Astrocyte (in vitro differentiated cells and primary cell): ENCODE measurements at places on chromosomes 7 and 10. TPM values are rescaled to one million over a fixed set of nuclear protein-coding genes. Genes with fewer than 3 reads are reported as not detected.

DNA sequence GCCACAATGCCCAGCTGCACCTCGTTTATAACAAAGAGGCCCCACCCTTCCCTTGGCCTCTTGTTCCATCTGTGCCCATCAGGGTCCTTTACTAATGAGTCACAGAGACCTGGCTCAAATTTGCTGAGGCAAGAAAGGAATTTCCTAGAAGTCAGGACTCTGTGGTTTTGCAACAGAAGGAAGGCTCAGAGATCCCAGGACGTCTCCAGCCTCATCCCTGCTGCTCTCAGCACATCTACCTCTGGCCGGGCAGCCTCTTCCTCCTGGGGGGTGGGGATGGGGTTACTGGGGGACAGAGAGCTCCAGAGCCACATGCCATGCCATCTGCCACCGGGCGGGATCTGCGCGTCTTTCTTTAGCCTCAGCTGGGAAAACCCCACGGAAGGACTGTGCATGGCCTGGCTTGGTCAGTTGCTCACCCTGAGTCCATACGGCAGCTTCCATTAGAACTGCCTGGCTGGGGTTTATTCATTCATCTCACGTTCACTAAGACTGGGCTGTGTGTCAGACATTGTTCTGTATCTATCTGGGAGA, 41.9 kb upstream of the PSMG3 start:
- no peak overlapping the region for H3K4me3 ChIP-seq
- H3K4me1 ChIP-seq = peaks cover 7% of the 10 kb centered on the region
- peak; percentile 92 for DNase-seq

- H3K36me3 ChIP-seq = no peaks in the 10 kb centered on the region
- no peaks in the 10 kb centered on the region for H3K27me3 ChIP-seq
- H3K4me3 ChIP-seq = no peak overlapping the region
- no peak overlapping the region for H3K27ac ChIP-seq
- DNase-seq = peak; percentile 23
- H3K4me1 ChIP-seq = no peaks in the 10 kb centered on the region
These were observed 220.2 kb downstream of the DGKI start for GRCh38 chr7:137626469-137627067.

- peaks cover 7% of the 10 kb centered on the region for H3K27me3 ChIP-seq
- no peak overlapping the region for H3K4me3 ChIP-seq
- no peak for DNase-seq
- no peaks in the 10 kb centered on the region for H3K4me1 ChIP-seq
- no peaks in the 10 kb centered on the region for H3K36me3 ChIP-seq
These were observed 100.2 kb downstream of the MICALL2 start for GRCh38 chr7:1359051-1359400.

DNA sequence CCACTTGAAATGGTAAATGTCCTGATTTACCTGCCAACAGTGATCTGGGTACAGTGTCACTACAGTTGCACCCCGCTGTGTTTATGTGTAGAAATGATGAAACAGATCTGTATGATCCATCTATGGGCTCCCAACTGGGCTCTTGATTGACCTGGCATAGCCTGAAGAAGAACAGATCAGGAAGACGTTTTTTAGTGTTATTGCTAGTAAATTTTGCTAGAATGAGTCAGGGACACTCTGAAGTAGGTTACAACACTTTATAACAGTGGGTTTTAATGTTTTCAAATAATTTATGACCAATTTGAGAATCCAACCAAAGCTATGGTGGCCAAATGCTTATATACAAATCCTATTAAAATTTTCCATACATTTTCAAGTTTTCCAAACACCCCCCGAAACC, 110.3 kb downstream of the DKK1 start:
- no peaks in the 10 kb centered on the region for H3K4me1 ChIP-seq
- H3K27ac ChIP-seq = no peak overlapping the region
- no peak for DNase-seq
- H3K36me3 ChIP-seq = no peaks in the 10 kb centered on the region
- H3K27me3 ChIP-seq = no peaks in the 10 kb centered on the region

Gene CALY
- total RNA-seq = 0.77 and 1.1 TPM in 2 replicates

DNA sequence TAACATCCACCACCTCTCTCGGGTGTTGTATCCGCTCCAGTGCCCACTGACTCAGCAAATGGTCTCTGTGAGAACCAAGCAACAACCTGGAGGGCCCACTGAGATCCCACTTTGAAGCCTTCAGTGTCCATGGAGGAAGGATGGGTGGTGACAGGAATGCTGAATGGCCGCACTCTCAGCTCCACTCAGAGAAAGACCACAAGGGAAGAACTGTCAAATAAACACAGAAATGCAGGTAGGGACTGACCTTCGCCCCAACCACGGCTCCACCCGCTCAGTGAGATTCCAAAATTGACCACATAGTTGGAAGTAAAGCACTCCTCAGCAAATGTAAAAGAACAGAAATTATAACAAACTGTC, 65.8 kb downstream of the VIPR2 start:
- H3K4me3 ChIP-seq = no peak overlapping the region
- no peak for DNase-seq
- no peaks in the 10 kb centered on the region for H3K4me1 ChIP-seq

DNA sequence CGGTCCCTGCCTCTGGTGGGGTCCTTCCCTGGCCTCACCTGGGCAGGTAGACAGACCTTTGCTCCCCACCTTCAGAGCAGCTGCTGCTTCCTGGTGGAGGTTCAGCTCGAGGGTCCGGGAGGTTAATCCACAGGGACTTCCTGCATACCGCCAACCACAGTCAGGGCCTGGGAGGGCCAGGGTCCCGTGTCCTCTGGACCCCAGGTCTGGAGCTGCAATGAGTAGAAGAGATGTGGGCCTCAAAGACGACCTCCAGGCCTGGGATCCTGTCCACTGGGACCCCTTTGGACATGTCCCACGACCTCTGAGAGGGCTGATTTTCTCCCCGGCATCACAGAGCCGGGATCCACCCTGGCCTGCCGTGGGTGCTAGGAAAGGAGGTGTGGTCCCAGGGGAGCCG, 223.3 kb upstream of the TCERG1L start:
- H3K4me1 ChIP-seq = no peaks in the 10 kb centered on the region
- no peak overlapping the region for H3K4me3 ChIP-seq
- no peaks in the 10 kb centered on the region for H3K36me3 ChIP-seq

Gene CDC14C
- total RNA-seq = 0.14 and 0.17 TPM in 2 replicates

GRCh38 chr7:158603773-158604755, 16.4 kb upstream of the PTPRN2 start:
- no peaks in the 10 kb centered on the region for H3K27me3 ChIP-seq
- no peak overlapping the region for H3K27ac ChIP-seq
- DNase-seq = no peak
- H3K36me3 ChIP-seq = no peaks in the 10 kb centered on the region

DNA sequence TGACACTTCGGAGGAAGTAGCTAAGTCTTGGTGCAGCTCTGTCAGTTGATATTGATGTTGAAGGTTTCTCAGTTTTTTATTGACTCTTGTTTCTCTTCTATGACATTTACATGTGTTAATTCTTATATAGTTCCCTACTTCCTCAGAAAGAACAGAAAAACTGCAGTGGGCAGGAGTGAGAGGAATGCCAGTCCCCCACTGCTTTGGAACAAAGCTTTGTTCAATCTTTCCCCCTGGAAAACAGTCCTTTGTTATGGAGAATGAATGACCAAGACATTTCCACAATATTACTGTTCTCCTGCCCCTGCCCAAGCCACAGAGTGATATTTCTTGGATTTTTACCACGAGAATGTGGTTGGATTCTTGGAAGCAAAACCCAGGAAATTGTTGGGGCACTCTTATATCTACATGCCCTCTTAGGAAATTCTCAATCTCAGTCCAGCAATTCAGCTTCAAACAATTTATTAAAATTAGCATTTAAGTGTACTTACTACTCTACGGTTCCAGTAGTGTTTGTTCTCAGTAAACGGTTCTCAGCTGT, 258.0 kb upstream of the KCND2 start:
- no peaks in the 10 kb centered on the region for H3K36me3 ChIP-seq
- H3K4me1 ChIP-seq = no peaks in the 10 kb centered on the region
- H3K4me3 ChIP-seq = no peak overlapping the region
- DNase-seq = peak; percentile 37
- H3K27me3 ChIP-seq = no peaks in the 10 kb centered on the region

GRCh38 chr10:67438605-67439304, 257.2 kb downstream of the CTNNA3 start:
- H3K27me3 ChIP-seq = no peaks in the 10 kb centered on the region
- H3K36me3 ChIP-seq = no peaks in the 10 kb centered on the region
- DNase-seq = no peak
- no peaks in the 10 kb centered on the region for H3K4me1 ChIP-seq
- no peak overlapping the region for H3K4me3 ChIP-seq

GRCh38 chr7:78499971-78500370, 701.4 kb downstream of the PHTF2 start:
- H3K4me3 ChIP-seq = no peak overlapping the region
- peak; percentile 3 for DNase-seq
- H3K27me3 ChIP-seq = no peaks in the 10 kb centered on the region
- no peak overlapping the region for H3K27ac ChIP-seq
- H3K36me3 ChIP-seq = no peaks in the 10 kb centered on the region

Gene IL6
- total RNA-seq = 2.5 and 2.7 TPM in 2 replicates

GRCh38 chr7:113000316-113001020, 86.2 kb downstream of the GPR85 start:
- no peaks in the 10 kb centered on the region for H3K27me3 ChIP-seq
- H3K27ac ChIP-seq = no peak overlapping the region
- H3K4me3 ChIP-seq = no peak overlapping the region
- DNase-seq = no peak

Gene SAP25
- total RNA-seq = 1.4 and 1.9 TPM in 2 replicates

DNA sequence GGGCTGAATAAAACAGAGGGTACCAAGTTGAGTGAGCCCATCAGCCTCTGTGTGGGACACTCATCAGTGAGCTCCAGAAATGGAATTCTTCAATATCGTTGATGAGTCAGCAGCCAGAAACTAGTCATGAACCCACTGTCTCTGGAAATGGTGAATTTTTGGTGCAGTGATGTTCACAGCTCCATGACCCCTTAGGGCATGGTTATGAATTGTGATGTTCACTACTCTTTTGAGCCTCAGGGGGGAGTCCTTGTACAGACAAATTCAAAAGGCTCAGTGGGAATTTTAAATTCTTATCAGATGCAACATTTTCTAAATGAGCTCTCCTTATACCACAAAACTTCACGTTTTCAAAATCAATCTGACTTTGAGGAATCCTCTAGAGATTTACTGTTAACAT, 335.7 kb downstream of the PHTF2 start:
- DNase-seq = peak; percentile 42
- H3K4me3 ChIP-seq = no peak overlapping the region
- H3K27me3 ChIP-seq = no peaks in the 10 kb centered on the region
- H3K27ac ChIP-seq = no peak overlapping the region

Gene TMEM72
- total RNA-seq = not detected in 2 replicates

DNA sequence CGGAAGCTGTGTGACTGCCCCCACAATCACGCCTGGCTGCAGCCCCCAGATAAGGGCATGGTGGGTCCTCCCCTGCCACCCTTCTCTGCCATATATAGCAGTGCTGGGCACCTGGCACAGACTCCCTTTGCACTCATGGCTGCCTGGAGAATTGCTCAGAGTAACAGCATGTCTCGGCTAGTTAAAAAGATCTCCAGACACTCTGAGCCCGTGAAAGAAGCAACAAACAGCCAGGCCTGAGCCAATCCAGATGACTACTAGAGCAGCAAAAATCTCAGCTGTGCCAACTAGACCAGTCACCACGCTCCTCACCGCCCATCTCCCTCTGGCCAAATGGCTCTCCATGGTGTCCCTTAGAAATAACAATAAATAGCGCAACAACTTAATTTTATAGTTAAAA, 71.3 kb downstream of the PARD3 start:
- H3K4me3 ChIP-seq = no peak overlapping the region
- H3K27me3 ChIP-seq = no peaks in the 10 kb centered on the region
- no peaks in the 10 kb centered on the region for H3K36me3 ChIP-seq
- H3K4me1 ChIP-seq = peaks cover 19% of the 10 kb centered on the region

- no peak for DNase-seq
- H3K27ac ChIP-seq = no peak overlapping the region
- H3K27me3 ChIP-seq = no peaks in the 10 kb centered on the region
- no peak overlapping the region for H3K4me3 ChIP-seq
These were observed 57.7 kb upstream of the KCNIP2 start for GRCh38 chr10:101901340-101901739.

GRCh38 chr7:80771523-80771922, 133.1 kb downstream of the CD36 start:
- peaks cover 6% of the 10 kb centered on the region for H3K4me1 ChIP-seq
- no peaks in the 10 kb centered on the region for H3K27me3 ChIP-seq
- no peak overlapping the region for H3K4me3 ChIP-seq
- peak; percentile 60 for DNase-seq

- no peak for DNase-seq
- H3K36me3 ChIP-seq = no peaks in the 10 kb centered on the region
- no peak overlapping the region for H3K4me3 ChIP-seq
- H3K4me1 ChIP-seq = no peaks in the 10 kb centered on the region
- no peaks in the 10 kb centered on the region for H3K27me3 ChIP-seq
These were observed 93.7 kb downstream of the TMEM26 start for GRCh38 chr10:61359452-61359851.

GRCh38 chr10:60974463-60975149, 30.6 kb upstream of the RHOBTB1 start:
- no peaks in the 10 kb centered on the region for H3K27me3 ChIP-seq
- peak overlapping the region; percentile 57 for H3K27ac ChIP-seq
- peak; percentile 56 for DNase-seq
- no peak overlapping the region for H3K4me3 ChIP-seq
- H3K4me1 ChIP-seq = peaks cover 17% of the 10 kb centered on the region
- no peaks in the 10 kb centered on the region for H3K36me3 ChIP-seq

GRCh38 chr10:63464402-63465292, 1.1 kb downstream of the JMJD1C start:
- peak overlapping the region; percentile 96 for H3K4me3 ChIP-seq
- peaks cover 8% of the 10 kb centered on the region for H3K4me1 ChIP-seq
- no peaks in the 10 kb centered on the region for H3K36me3 ChIP-seq
- peak; percentile 32 for DNase-seq
- no peaks in the 10 kb centered on the region for H3K27me3 ChIP-seq
- H3K27ac ChIP-seq = peak overlapping the region; percentile 88

Gene TAC1
- 0.34 TPM in 1 of 2 replicates, not detected in the other for total RNA-seq

- DNase-seq = peak; percentile 52
- H3K4me3 ChIP-seq = no peak overlapping the region
- H3K27ac ChIP-seq = peak overlapping the region; percentile 38
- H3K36me3 ChIP-seq = no peaks in the 10 kb centered on the region
These were observed 111.7 kb upstream of the MBL2 start for GRCh38 chr10:52883996-52884871.

Gene ZP3
- 1.4 and 2.6 TPM in 2 replicates for total RNA-seq

Gene GRM3
- not detected in 2 replicates for total RNA-seq

- H3K4me1 ChIP-seq = peaks cover 12% of the 10 kb centered on the region
- DNase-seq = peak; percentile 86
- no peaks in the 10 kb centered on the region for H3K36me3 ChIP-seq
These were observed 48.1 kb upstream of the TARP start for GRCh38 chr7:38321515-38321944.

Gene HMX2
- total RNA-seq = not detected in 2 replicates

Gene POP7
- 39.1 and 40.6 TPM in 2 replicates for total RNA-seq

- H3K36me3 ChIP-seq = no peaks in the 10 kb centered on the region
- no peak overlapping the region for H3K4me3 ChIP-seq
- no peaks in the 10 kb centered on the region for H3K27me3 ChIP-seq
- no peak for DNase-seq
These were observed 517.2 kb downstream of the LRMDA start for GRCh38 chr10:75948583-75948982.

- H3K4me3 ChIP-seq = no peak overlapping the region
- peak; percentile 74 for DNase-seq
- H3K4me1 ChIP-seq = no peaks in the 10 kb centered on the region
- no peaks in the 10 kb centered on the region for H3K36me3 ChIP-seq
- H3K27ac ChIP-seq = no peak overlapping the region
- H3K27me3 ChIP-seq = no peaks in the 10 kb centered on the region
These were observed 450.7 kb downstream of the HTR7 start for GRCh38 chr10:90407131-90407530.

Gene SFTPD
- 0.22 and 0.27 TPM in 2 replicates for total RNA-seq

Gene EGFR
- total RNA-seq = 22.0 and 27.3 TPM in 2 replicates

- no peak within 1 kb of the TSS for H3K4me3 ChIP-seq
- H3K36me3 ChIP-seq = no peaks in the 10 kb centered on the region
- no peak within 1 kb of the TSS for H3K27ac ChIP-seq
- no peak for DNase-seq
These were observed at the start of gene NPFFR1 for GRCh38 chr10:70283445-70284399. NPFFR1 (minus strand) TSS chr10:70284004; CDS start chr10:70283676, 328 bp downstream.
